Activated naive CD8-positive, alpha-beta T cell treated with anti-CD3 and anti-CD28 coated beads for 36 hours (primary cell): ENCODE measurements at places on chromosomes 1 and 21. TPM values are rescaled to one million over a fixed set of nuclear protein-coding genes. Genes with fewer than 3 reads are reported as not detected.

Gene OVAAL
- not detected for total RNA-seq

Gene SPRR1A
- not detected for total RNA-seq

Gene S100A10
- total RNA-seq = 235 TPM

Gene CELA3A
- total RNA-seq = not detected

Gene PDPN
- total RNA-seq = not detected

Gene CRNN
- not detected for total RNA-seq

Gene PPP2R5A
- total RNA-seq = 32.9 TPM

Gene TEX50
- total RNA-seq = not detected

Gene SMPDL3B
- total RNA-seq = 0.97 TPM

Gene S100A12
- not detected for total RNA-seq

Gene CRABP2
- total RNA-seq = 1.6 TPM

Gene ALX3
- not detected for total RNA-seq

Gene ASTN1
- total RNA-seq = not detected

Gene CYYR1
- not detected for total RNA-seq

Gene PPP1R8
- 60.0 TPM for total RNA-seq

Gene USP33
- 34.1 TPM for total RNA-seq
